ENCODE measurements at places on chromosomes 3 and 15.
A peak's percentile ranks its signal among the peaks of the same experiment; 100 is the strongest.

DNA sequence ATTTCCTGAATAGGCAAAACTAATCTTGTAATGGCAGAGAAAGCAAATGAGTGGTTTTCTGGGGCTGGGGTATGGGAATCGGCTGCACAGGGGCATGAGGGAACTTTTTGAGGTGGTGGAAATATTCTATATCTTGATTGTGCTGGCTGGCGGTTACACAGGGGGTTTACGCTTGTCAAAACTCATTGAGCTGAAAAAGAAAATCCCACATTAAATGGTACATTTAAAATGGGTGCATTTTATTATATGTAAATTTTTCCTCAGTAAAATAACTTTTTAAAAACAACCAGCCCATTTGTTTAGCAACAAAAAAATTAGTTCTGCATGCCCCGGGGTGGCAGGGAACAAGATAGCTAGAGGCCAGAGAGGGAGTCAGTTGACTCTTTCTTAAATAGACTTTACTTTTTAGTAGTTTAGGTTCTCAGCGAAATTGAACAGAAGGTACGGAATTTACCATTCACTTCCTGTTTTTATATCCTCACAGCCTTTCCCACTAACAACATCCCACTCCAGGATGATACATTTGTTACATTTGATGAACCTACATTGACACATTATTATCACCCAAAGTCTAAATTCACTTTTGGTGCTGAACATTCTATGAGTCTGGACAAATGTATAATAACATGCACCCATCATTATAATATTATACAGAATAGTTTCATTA lies 41.2 kb upstream of the BCL2A1 start:
- DNase-seq: no peak

GRCh38 chr3:111690242-111690641 lies 95.1 kb upstream of the ZBED2 start:
- DNase-seq: no peak

- DNase-seq: no peak
Observed at GRCh38 chr3:193335031-193335430, 43.5 kb downstream of the ATP13A5 start.

DNA sequence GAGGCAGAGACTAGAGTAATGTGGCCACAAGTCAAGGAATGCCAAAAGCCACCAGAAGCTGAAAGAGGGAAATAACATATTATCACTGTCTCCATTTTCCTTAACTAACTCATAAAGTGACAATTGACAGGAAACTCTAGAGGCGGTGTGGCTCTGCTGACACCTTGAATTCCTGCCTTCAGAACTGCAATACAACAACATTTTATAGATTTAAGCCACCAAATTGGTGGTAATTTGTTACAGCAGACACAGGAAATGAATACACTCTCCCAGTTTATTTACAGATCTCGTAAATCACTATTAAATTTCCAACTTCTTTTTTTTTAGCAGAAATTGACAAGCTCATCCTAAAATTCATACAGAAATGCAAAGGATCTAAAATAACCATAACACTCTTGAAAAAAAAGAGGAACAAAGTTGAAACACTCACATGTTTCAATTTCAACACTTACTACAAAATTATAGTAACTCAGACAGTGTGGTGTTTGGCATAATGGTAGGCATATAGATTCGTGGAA lies 449.9 kb downstream of the OTOL1 start:
- DNase-seq: no peak

- DNase-seq: no peak
Observed at GRCh38 chr3:71237672-71238071, 345.9 kb downstream of the FOXP1 start.

GRCh38 chr15:67329984-67330733 lies 75.6 kb downstream of the IQCH start:
- DNase-seq: no peak

DNA sequence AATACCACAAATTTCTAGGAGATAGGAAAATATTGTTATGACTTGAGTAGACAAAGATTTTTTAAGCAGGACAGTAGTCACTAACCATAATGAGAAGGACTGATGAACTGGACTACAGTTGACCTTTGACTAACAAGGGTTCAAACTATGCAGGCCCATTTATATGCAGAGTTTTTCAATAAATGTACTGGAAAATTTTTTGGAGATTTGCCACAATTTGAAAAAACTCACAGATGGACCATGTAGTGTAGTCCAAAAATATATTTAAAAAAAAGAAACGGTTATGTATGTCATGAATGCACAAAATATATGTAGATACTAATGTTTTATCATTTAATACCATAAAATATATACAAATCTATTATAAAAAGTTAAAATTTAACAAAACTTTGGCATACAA lies 151.8 kb downstream of the LRRN1 start:
- no peak for DNase-seq

DNA sequence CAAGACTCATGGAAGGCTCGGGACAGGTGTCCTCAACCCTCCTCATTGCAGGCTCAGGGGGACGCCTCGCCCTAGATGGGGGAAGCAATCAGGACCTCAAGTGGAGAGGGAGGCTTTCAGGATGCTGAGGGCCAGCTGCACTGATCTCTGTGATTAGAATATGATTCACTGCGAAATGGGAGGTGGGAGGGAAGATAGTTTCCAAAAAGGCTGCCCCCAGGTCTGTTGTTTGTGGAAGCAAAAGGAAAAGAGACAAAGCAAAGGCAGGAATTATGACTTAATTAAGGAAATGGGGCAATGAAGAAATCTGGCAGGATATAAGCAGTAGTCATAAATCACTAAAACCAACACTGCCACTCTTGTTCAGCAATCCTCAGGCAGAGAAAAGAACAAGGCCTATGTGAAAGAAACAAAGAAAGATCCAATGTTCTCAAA lies 85.6 kb upstream of the ABHD17C start:
- no peak for DNase-seq

GRCh38 chr3:24476871-24477656 lies 17.6 kb downstream of the THRB start:
- no peak for DNase-seq

GRCh38 chr15:100566850-100567628 lies 34.9 kb downstream of the LINS1 start:
- DNase-seq: no peak

DNA sequence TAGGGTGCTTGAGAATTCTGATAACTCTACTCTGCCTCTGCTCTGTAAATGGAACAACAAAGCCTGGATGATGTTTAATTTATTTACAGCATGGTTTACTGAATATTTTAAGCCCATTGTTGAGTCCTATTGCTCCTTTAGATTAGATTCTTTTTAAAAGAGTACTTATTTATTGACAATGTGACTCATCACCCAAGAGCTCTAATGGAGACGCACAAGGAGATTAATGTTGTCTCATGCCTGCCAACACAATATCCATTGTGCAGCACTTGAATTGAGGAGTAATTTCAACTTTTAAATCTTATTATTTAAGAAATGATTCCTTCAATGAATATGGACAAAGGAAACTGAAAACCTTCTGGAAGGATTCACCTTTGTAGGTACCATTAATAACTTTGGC lies 691.4 kb downstream of the ZBBX start:
- DNase-seq: no peak

- no peak for DNase-seq
Observed at GRCh38 chr15:93846148-93846547, 385.2 kb upstream of the MCTP2 start.

GRCh38 chr15:69673291-69673881 lies 220.8 kb downstream of the RPLP1 start:
- DNase-seq: no peak

DNA sequence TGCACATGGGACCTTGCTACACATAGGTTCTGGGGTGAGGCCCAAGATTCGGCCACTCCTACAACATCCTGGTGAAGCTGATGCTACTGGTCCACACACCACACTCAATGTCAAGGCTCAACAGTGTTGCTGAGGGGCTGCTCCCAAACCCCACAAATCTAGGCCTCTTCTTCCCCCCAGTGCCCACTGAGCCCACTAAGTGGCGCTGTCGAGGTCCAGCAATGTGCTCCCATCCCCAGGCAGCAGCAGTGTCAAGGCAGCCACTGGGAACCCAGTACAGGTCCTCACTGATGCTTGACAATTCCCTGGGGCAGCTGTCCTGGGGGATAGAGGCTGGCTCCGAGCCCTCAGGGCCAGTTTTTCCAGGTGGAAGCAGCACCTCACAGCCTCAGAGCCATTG lies 21.5 kb downstream of the SCN5A start:
- peak; percentile 41 for DNase-seq

DNA sequence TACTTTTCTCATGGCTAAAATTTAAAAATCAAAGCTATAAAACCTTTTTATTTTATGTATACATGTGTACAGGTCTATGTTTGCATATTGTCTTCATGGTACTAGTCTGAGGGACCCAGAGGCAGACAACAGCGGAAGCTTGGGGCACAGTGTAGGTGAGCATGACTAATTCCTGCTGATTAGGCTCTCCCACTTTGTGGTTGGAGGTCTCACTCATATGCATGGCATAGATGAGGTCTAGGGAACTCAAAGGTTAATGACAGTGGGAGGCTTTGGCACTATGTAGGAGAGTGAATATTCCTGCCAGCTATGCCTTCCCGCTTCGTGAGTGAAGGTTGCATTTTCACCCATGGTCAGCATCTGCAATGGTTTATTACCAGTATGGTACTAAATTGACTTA lies 47.5 kb upstream of the AADACL2 start:
- no peak for DNase-seq

DNA sequence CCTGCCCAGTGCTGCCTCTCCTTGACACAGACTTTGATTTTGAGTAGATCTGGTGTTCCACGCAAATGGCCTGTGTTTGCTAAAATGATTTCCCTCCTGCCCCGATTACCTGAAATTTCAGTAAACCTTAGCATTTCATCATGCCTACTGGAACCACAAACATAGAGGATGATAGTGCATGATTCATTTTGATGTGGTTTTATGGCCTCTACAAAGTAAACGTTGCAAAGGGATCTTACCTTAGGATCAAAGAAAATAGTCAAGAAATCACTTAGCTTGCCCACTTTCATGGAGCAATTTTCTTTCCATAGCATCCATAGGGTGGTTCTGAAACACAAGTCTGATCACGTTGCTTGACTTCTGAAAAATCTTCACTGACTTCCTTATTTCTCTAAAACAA lies 524.6 kb upstream of the ATP11B start:
- no peak for DNase-seq

DNA sequence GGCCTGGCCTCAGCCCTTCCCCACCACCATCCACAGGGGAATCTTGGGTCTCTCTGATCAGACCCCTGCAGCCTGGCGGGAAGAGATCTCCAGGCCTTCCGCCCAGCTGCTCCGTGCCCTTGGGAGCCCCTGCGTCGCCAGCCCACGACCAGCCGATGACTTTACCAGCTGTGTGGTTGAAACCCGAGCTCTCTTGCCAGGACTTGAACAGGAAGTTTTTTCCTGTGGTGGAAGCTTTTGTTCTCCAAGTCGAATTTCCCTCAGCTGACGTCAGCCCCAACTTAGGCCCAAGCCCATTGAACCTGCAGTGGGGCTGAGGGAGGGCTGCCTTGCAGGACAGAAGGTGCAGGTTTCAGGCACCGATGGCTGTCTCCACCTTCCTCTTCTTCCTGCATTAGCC lies 51.7 kb upstream of the SMAD3 start:
- peak; percentile 38 for DNase-seq

- DNase-seq: no peak
Observed at GRCh38 chr3:168197162-168197561, 101.4 kb upstream of the GOLIM4 start.

DNA sequence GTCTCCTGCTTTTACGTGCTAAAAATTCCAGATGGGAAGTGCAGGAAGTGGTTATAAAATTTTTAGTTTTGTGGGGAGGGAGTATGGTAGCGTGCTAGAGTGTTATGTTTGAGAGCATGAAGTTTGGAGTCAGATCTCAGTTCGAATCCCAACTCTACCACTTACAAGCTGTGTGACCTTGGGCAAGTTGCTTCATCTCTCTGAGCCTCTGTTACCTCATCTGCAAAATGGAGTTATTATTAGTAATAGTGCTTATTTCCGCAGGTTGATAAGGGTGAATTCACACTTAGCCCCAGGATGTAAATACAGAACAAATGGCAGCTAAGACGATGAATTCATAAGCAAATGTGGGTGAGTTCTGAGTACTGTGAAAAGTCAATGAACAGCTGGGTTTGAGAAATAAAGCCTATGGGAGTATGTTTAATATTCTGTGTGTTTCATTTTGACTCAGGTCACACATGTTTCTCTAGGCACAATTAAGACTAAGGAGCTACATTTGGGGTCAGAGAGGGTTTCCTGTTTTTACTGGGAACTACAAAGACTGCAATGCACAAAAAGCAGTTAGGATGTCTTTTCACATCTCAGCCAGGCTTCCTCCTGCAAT lies 73.1 kb upstream of the FEZF2 start:
- no peak for DNase-seq

DNA sequence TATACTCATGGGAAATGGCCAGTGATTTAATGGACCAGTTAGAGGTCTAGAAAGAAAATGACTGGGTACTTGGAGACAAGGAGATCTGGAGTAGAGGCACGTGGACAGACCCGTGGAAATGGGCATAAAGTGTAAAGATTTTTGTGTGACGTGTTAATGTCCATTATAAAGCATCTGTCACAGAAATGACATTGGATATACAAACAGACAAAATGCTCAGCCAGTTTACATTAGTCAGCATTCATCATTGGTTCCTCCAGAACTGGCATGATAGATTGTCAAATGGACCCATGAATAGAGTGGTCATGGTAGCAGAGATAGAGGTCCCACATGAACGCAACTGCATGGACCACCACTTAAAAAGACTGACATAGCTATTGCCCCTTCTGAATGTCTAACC lies 144.1 kb upstream of the GALNT15 start:
- DNase-seq: no peak

DNA sequence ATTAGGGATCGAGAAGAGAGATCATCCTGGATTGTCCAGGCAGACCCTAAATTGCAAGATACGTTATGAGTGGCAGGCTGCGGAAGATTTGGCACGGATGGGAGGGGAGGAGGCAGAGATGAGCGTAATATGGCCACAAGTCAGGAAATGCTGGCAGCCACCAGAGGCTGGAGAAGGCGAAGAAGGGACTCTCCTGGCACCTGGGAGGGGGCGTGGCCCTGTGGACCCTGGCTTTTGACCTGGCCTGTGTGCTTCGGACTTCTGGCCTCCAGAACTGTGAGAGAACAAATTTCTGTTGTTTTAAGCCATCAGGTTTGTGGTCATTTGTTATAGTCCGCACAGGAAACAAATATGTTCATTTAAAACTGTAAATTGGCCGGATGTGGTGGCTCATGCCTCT lies 31.9 kb upstream of the IGF1R start:
- DNase-seq: no peak

GRCh38 chr3:128784232-128784631 lies 58.2 kb downstream of the RAB7A start:
- DNase-seq: peak; percentile 26
